ENCODE measurements at places on chromosomes 3 and 15.

GRCh38 chr15:68434021-68434420, 2.1 kb upstream of the ITGA11 start:
- no peak for DNase-seq

DNA sequence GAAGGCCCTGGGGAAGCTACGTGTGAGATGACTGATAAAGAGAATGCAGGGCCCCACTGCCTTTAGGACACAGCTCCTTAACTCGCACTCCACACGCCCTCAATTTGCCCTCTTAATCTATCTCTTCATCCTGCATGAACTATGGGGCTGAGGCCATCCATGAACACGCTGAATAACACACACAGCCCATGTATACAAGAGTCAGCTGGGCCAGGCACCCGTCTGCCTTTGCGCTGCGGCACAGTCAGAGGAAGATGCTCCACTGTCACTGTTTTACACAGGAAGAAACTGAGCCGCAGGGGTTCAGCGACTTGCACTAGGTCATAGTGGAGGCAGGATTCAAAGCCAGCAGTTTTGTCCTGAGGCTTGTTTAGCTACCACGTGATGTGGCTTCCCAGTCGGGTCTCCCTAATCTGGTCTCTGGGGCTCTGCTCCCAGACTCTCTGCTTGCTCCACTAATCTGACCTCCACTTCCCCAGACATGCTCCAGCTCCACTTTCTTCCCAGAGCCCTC, 43.9 kb downstream of the TLE3 start:
- DNase-seq = no peak

DNA sequence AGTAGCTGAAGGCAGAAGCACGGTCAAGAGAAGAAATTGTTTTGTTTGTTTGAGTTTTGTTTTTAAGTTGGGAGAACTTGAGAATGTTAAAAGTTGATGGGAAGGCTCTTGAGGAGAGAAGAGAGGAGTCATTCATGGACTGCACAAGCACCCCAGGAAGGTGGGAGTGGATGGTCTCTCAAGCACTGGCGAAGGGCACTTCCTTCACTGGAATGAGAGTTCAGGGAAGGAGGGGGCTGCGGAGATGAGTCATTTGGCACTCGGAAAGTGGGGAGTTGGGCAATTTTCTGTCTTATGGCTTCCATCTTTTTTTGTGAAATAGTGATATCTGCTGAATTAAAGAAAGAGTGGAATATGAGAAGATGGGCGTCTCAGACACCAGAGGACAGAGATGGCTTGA, 66.0 kb downstream of the ATP13A4 start:
- DNase-seq = no peak

- no peak for DNase-seq
These were observed 20.8 kb downstream of the GRAMD2A start for GRCh38 chr15:72176743-72177142.

DNA sequence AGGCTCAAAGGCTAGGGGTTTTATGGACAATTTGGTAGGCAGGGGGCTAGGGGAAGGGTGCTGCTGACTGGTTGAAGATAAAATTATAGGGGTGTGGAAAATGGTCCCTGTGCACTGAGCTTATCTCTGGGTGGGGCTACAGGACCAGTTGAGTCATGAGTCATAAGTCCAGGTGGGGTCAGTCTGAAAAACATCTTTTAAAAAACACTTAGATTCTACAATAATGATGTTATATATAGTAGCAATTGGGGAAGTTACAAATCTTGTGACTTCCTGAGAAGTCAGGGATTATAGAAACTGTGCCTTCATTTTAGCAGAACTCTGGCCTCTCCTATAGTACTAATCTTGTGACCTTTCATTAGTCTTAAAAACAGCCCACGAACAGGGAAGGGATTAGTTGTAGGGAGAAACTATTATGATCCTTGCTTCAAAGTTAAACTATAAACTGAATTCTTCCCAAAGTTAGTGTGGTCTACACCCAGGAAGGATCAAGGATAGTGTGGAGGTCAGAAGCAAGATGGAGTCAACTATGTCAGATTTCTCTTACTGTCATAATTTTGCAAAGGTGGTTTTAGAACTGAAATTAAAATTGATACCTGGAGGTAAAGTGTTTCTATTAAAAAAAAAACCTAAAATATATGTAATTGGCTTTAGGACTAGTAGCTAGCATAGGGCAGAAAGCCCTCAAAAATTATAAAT, 130.1 kb downstream of the P2RY1 start:
- DNase-seq = no peak

DNA sequence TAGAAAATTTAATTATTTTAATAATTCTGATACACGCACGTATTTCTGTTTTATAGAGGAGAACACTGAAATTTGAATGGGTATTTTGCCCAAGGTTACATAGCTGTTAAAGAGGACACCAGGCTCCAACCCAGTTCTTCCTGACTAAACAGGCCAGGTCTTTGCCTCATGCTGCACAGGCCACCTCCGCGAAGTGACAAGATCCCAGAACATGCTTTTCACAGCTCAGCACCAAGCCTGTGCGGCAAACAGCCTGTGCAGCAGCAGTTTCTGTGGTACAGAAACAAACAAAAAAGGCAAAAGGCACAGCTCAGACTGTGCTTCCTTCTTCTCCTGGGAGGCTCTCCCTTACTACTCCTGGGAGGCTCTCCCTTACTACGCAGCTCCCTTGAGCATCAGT, 6.5 kb downstream of the FOXL2 start:
- no peak for DNase-seq

DNA sequence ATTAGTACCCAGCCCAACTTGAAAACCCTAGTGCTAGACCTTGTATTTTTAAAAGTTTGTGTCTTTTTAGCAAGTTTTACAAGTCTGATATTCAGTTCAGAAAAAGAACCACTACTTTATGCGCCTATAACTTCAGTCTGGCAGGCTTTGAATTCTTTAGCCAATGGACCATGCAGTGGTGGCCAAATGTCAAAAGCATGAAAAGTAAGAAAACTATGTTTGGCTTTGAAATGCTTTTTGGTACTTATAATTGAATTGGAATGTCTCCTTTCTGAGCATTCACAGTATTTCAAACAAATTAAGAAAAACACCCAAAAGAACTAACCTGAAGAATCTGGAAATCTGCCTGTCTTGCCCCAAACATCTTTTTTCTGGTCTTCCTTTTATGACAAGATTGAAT, 12.8 kb downstream of the WDR48 start:
- no peak for DNase-seq

GRCh38 chr3:188002626-188003138, 151.3 kb upstream of the LPP start:
- DNase-seq = no peak

- DNase-seq = no peak
These were observed 243.1 kb downstream of the MECOM start for GRCh38 chr3:169420429-169420828.
